ENCODE measurements at places on chromosomes 4 and X.
A peak's percentile ranks its signal among the peaks of the same experiment; 100 is the strongest.

DNA sequence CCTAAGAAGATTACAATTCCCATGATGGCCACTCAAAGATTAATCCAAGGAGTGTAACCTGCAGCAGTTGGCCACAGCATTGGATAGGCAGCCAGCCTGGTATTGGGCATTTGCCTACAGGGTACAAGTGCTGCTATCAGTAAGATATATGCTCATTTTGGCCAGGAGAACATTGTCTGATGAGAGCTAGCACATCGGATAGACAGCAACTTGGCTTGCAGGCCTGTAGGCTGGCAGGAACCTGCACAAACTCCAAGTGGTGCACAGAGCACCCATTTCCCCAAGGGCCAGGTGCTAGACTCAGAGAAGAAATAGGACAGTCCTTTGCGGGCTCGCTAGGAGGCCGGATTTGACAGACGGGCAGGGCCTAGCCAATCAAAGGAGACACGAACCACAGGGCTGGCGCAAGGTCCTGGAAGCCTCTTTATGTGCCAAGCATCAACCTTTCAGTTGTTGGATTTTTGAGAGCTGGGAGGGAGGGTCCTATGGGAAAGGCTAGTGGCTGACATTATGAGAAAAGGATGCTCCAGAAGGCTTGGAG is 11.7 kb upstream of the AP1AR start:
- no peak for DNase-seq

DNA sequence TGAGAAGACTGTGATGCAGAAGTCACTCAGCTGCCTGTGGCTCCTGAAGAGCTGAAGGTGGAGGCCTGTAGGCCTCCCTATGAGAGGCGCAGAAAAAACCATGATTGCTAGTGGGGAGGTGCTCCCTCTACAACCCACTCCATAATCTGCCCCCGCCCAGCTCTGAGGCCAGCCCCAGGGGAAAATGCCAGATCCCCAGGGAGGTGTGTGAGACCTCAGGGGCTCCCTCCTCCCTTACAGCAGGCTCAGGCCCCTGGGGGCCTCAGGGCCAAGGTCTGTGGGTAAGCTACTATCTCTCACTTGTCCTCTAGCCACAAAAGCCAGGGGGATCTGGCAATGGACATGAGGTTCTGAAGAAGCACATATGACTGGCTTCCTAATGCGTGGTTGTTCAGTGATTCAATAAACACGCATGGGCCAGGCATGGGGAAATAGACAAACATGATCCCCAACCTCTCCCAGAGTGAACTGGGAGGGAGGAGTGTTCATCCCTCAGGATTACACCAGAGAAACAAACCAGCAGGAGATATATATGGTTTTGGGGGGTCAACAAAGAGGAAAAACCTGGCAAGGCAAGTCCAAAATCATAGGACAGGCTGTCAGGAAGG is 51.0 kb upstream of the MTM1 start:
- DNase-seq: peak; percentile 48

DNA sequence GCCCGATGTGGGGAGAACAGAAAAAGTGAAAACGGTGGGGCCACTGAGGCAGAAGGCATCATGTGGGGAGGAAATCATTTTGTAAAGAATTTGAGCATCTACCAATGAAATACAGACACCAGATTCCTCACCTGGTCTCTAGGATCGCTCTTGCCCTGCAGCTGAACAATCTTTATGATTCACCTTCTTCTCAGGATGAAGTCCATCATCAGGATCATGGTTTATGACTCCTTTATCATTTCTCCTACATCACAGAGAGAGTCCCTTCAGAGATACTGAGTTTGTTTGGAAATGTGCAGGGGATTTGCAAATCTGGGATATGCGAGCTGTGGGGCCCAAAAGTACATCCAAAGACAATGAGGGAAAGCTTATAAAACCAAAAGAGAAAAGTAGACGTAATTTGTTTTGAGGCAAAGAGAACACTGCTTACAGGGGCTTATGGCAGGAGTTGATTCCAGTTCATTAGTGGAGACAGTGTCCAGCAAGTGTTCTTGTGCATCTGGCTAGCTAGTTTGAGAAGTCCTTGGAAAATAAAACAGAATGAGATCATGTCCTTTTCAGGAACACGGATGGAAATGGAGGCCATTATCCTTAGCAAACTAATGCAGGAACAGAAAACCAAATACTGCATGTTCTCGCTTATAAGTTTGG is 15.3 kb upstream of the ANXA5 start:
- no peak for DNase-seq

- no peak for DNase-seq
Measured at GRCh38 chr4:151553874-151554273, 144.9 kb downstream of the FHIP1A start.

DNA sequence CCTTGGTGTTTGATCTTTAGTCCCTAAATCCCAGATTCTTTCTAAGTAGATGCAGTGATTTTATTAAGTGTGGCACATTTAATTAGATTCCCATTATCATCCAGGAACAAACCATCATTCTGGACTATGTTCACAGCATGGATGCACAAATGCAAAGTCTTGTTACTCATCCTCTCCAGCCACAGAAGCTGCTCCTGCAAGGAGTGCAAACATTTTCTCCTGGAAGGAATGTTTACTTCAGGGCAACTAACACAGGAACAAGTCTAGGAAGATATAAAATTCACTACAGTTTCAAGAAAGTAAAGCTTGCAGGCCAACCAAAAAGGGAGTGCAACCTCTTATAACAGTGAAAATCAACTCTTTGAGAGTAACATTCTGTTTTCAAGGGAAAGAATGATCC is 106.0 kb downstream of the IQCM start:
- peak; percentile 36 for DNase-seq

DNA sequence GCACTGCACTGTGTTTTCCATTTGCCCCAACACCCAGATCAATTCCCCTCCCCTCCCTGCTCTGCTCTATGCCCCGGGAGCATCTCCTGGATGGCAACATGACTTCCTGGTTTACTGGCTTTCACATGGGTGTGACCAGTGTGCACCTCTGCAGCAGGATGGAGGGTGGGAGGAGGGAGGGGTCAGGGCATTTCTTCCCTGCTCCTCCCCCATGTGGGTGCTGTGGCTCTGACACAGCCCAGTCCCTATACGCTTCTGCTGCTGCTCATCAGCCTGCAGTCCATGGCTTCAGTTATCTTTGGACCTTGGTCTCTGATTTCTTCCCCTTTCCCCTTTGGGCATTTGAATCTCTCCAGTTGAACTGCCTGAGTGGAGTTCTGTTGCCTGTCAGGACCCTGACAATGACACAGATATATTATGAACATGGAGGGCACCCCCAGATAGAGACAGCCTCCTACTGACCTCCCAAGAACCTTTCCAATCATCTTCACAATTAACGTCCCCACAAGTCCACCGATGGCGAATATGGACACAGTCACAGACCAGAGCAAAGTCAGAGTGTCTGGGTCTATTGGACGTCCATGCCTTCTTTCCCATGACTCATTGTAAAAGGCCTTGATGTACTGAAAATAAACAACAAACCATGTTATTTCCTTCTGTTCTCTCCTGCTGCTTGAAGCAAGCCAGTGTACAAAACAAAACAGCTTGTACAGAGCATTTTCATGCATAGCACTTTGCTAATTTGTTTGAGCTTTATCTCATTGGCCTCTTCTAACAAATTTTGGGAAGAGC is 24.8 kb downstream of the SLC2A9 start:
- peak; percentile 86 for DNase-seq

DNA sequence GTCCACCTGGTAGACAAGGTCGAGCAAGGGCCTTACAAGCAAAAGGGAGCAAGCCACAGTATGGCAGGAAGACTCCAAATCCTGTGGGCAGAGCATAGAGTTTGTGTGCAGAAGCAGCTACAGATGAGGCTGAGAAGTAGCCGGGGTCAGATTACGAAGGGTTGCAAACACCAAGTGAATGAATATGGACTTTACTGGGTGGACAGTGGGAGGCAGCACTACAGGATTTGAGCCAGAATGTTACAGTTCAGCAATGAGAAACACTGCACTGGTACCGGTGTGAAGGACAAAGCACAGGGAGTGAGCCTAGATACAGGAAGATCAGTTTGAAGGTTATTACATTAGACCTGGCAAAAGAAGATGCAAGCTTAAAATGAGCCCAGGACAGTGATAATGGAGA is 46.1 kb upstream of the HOPX start:
- peak; percentile 71 for DNase-seq

- no peak for DNase-seq
Measured at GRCh38 chrX:102964940-102965339, 27.9 kb downstream of the RAB40AL start.

DNA sequence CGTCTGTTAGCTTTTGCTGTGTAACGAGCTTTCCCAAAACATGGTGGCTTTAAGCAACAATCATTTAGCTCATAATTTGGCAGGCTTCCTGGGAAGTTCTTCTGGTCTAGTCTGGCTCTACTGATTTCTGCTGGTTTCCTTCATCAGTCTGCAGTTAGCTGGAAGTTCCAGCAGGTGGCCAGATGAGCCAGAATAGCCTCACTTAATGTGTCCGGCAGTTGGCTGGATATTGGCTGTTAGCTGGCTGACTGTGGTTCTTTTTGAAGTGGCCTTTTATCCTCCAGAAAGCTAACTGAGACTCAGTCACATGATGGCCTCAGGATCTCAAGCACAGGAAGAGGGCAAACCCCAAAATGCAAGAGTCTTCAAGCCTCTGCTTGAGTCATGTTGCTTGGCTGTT is 34.9 kb downstream of the FTHL17 start:
- peak; percentile 56 for DNase-seq

- no peak for DNase-seq
Measured at GRCh38 chrX:140317462-140317861, 187.4 kb downstream of the SOX3 start.

- DNase-seq: no peak
Measured at GRCh38 chrX:132023896-132024386, 839 bp downstream of the STK26 start.

DNA sequence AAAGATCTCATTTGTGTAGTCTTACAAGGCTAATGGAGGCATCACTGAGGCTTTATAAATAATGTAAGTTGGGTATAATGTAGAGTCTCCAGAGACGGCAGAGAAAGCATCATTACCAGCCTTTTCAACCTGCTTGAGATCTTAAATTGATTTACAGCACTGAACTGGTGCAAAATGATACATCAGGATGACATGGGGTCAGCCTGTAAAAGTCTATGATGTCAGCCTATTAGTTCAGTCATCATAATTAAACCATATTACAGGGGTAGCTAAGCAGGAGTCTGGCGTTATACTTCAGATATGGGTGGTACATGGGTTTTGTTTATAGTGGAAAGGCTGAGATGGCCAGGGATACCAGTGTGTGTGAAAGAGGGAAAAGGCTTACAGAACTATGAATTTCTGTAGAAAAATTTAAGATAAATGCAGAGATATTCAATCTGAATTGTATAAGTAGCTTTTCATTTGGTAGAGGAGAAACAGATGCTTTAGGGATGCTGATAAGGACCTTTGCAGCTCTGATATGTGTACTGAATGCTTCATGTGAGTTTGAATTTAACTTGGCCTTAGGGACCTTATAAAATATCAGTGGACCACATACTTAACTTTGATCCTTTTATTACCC is 2.7 kb downstream of the SMAD1 start:
- no peak for DNase-seq

DNA sequence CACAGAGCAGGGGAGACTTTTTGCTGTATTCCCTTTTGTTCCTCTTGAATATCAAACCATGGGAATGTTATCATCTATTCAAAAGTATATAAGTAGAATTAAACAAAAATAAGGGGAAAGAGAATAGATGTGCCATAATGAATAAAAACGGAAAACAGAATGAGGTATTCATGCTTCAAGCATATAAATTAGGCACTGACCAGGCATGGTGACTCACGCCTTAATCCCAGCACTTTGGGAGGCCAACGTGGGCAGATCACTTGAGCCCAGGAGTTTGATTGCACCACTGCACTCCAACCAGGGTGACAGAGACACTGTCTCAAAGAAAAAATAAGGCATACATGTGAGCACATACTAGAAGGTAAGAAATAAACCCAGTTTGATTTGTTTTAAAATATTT is 16.3 kb upstream of the NEUROG2 start:
- peak; percentile 58 for DNase-seq

GRCh38 chr4:134777606-134778005 is 576.0 kb upstream of the PABPC4L start:
- no peak for DNase-seq

DNA sequence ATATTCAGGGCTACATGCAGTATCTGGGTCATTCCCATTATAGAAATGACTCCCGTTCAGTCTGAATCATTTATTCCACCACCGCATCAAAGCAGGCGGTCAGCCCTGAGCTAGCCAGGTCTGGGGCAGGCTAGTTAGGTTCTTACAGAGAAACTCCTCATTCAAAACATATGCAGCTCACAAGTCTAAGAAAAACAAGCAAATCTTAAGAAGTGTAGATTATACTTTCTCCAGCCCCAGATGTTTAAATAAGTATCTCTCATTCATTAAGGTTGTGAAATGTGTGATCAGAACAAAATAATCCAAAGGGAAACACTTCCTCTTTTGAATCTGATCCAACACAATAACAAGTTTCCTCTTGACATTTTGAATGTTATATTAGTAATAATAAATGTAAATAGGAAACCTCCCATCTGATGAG is 441.9 kb downstream of the INPP4B start:
- peak; percentile 89 for DNase-seq

DNA sequence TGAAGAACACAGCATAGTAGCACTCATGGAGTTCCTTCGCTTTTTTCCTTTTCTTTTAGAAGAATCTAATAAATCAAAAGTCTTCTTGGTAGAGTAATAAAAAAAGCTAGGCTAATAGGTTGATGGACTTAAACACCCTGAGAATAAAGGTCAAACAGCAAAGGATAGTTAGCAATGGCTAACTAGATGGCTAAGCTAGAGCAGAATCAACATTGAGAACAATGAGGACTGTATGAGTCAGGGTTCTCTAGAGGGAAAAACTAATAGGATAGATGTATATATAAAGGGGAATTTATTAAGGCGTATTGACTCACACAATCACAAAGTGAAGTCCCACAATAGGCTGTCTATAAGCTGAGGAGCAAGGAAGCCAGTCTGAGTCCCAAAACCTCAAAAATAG is 550.9 kb downstream of the GLUD2 start:
- no peak for DNase-seq

GRCh38 chrX:102745857-102746584 is 25.5 kb downstream of the GPRASP3 start:
- peak; percentile 31 for DNase-seq

GRCh38 chrX:23797371-23798128 is 14.6 kb downstream of the SAT1 start:
- peak; percentile 17 for DNase-seq

DNA sequence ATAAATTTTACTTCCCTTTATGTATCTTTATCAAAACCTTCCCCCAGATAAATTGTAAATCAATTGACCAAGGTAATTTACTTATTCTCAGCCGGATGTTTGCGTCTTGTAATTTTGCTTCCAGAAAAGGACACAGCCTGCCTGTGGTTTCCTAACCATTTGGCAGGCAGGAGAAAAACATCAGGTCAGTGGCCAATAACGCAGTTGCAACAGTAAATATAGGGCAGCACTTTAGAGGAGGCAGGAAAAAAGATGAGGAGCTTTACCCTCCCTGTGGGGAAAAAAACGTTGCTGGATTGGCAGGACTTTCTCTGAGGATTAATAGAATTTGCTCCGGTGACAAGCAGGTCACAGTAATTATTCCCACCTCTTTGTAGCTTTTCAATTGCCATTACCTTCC is 2618.1 kb downstream of the ARAP2 start:
- DNase-seq: no peak

- no peak for DNase-seq
Measured at GRCh38 chr4:77193511-77194102, 36.6 kb downstream of the CCNG2 start.
